K562 (cell line): ENCODE measurements at places on chromosomes 11 and 22. TPM values are rescaled to one million over a fixed set of nuclear protein-coding genes. Genes with fewer than 3 reads are reported as not detected.

GRCh38 chr22:20086763-20087162 is 6.7 kb downstream of the DGCR8 start:
- no peak for DNase-seq

DNA sequence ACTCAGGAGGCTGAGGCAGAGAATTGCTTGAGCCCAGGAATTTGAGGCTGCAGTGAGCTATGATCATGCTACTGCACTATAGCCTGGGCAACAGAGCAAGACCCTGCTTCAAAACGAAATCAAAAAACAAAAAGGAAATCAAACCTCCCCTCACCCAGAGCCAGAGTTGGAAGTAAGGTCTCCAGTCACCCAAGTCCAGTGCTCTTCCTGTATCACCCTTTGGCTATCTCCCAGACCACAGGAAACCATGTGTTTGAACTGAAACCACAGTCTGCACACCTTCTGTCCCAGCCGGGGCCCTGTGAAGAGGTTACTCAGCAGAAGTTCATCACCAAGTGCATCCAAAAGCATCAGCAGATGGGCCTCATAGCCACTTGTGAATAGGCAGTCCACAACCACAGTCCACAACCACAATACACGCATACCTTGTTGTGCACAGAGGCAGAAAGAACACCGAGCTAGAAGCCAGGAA is 4.6 kb downstream of the MYH9 start:
- no peak for DNase-seq

- DNase-seq, result no peak
Observed at GRCh38 chr11:46402957-46403902, 11.7 kb upstream of the CHRM4 start.

- no peak for DNase-seq
Observed at GRCh38 chr11:94815705-94816344, 47.7 kb downstream of the AMOTL1 start.

GRCh38 chr11:44818110-44818509 is 91.3 kb downstream of the TSPAN18 start:
- DNase-seq, result no peak

DNA sequence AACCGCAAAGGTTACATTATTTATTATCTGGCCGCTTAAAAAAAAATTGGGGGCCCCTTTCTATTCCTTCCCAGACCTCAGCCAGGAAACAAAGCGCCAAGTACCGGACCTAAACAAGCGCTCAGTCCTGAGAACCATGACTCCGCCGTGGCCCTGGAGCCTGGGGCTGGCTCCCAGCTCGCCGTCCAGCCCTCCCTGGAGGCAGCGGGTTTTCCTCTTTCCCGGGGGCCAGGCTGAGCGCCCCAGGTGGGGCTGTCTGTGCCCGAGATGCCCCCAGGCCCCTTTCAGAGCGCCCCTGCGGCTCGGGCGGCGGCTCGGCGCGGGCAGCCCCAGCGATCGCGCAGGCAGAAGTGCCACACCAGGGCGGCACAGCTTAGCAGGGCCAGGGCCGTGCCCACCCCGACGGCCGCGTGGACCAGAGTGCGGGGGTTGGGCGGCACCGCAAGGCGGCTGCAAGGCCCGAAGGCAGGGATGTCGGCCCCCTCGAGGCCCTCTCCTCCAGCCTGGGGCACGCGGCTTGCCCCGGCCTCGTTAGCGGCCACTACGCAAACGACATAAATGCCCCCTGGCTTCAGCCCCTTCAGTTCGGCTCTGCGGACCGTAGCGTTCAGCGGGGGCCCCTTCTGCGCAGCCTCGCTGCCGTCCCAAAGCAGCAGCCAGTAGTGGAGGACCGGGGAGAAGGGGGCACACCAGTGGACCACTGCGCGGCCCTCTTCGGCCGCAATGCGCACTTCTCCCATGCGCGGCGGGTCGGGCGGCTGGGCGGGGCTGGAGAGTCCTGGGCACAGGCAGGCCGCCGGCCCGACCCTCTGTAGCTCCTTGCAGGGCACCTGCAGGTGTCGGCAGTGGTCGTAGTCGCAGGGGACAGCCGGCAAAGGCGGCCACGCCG is 1.6 kb downstream of the LRRN4CL start:
- no peak for DNase-seq

- no peak for DNase-seq
Observed at GRCh38 chr11:76769645-76770586, 13.2 kb upstream of the TSKU start.

DNA sequence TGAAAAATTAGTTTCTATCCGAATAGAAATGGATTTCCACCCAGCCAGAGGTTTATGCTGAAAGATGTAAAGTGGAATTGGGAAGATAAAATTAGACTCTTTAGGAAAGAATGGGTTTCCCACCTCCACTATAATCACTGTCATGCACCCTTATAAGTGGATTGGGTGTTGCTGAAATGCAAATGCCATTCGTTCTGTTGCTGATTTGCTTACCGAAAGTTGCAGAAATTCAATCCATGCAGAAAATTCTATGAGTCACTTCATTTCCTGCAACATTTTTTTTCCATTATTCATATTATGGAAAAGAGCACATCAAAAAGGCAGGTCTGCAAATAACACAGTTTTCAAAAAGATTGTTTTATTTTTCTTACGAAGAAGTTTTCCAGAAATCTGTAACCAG is 65.6 kb downstream of the LDLRAD3 start:
- DNase-seq, result no peak

DNA sequence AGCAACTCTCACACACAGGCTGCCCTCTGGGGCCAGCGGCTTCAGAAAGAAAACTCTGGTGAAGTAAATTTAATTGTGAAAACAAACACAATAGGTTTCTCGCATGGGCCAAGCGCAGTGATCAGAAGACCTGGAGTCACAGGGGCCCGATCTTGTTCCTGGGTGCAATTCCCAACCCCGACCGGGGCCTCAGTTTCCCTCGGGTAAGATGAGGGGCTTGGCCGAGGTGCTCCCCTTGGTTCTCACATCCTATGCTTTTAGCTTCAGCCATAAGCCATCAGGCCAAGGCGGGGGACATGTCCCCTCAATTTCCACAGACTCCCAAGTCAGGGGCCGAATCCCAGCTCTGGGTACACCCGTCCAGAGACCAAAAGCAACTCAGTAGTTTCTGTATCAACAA is 11.5 kb downstream of the PHF21B start:
- DNase-seq, result no peak

DNA sequence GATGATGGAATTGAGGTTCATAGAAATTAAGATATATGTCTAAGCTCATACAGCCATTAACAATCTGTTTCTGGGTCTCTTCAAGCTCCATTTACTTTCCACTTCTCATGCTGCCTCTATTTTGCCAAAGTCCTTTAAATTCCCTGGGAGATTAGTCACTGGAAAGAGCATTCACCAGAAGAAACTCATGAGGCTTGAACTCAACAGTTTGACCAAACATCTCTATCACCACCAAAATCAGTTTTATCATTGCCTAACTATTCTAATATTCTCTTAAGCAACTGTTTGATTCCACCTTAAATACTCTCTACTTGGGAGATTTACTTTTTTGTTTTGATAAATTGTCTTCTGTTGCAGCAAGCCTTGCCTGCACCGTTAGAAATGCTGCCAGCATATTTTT is 881.3 kb downstream of the KCNA4 start:
- no peak for DNase-seq

DNA sequence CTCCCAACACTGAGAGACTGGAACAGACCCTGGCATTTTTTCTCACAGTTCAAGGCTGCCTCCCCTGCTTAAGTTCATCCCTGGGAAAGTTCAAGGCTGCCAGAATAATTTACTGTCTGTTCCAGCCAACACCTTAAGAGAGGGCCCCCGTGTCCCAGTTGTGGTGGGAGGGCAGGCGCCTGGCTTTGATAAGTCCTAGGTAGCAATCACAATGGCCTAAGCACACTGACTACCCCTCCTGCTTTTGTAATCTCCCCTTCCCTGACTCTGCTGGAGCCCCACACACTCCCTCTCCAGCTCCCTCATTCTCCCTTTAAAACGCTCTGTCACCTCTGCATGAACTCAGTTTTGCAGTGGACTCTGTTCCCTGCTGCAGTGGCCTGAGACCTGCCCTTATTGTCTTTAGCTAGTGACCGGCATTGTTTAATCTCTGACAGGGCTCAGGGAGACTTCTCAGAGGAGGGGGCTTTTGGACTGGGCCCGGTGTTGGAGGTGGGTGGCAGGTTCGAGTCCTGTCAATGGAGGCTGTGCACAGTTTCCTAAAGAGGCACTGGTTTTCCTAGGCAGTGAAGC is 507.2 kb downstream of the TBC1D22A start:
- DNase-seq, result no peak

DNA sequence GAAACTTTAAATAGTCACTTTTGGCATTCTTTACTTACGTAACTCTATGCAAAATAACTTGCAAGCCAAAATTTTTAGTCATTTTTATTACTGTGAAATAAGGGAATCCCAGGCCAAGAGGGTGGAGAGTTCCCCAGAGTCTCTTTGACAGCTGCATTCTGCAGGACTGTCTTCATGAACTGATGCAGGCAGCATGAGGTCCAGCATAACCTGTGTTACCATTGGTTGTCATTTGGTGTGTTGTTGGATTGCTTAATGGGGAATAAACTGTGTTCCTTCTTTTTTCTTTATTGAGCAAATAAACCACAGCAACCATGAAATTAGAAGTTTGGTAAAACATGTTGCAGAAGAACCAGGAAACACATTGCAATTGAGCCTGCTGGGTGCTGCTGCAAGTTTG is 24.6 kb downstream of the MMP27 start:
- DNase-seq, result no peak

- no peak for DNase-seq
Observed at GRCh38 chr11:99865951-99866350, 821.1 kb upstream of the ARHGAP42 start.

GRCh38 chr11:129374081-129374992 is 1.3 kb upstream of the BARX2 start:
- no peak for DNase-seq

DNA sequence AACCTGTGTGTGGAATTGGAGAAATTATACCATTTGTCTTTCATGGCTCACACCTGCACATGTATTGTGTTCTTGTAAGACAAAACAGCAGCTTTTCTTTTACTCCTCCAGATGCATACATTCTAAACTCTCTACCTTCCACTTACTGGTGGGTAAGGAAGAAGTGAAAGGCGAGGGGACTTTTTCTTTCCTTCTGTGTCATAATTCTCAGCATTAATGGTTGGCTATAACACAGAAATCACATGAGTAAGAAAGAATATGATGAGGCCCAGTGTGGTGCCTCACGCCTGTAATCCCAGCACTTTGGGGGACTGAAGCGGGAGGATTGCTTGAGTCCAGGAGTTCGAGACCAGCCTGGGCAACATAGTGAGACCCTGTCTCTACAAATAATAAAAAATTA is 57.8 kb upstream of the SHANK2 start:
- DNase-seq, result no peak

GRCh38 chr22:25236417-25236816 is 17.0 kb downstream of the CRYBB2 start:
- no peak for DNase-seq

GRCh38 chr11:76566811-76567210 is 103.7 kb downstream of the LRRC32 start:
- DNase-seq, result no peak

- no peak for DNase-seq
Observed at GRCh38 chr11:57419146-57419545, 7.8 kb downstream of the SLC43A3 start.

DNA sequence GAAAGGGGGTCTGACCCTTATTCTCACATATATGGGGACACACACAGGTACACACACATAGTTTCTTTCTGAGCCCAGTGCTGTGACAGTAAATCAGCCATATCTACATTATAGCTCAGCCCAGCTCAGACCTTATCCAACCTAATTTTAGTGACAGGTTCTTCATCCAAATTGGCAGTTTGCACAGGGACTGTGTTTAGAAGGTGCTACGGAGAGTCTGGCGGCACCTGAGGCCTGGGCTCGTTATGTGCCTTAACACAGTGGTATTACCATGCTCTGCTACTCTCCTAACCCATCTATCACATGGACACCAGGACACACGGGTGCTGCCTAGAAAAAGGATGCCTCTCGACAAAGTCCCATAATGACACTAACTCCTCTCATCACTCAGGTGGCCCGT is 109.3 kb downstream of the GALNT18 start:
- no peak for DNase-seq

GRCh38 chr11:79184285-79184684 is 256.5 kb downstream of the TENM4 start:
- DNase-seq, result no peak

GRCh38 chr11:114031967-114032320 is 27.6 kb upstream of the ZBTB16 start:
- no peak for DNase-seq

DNA sequence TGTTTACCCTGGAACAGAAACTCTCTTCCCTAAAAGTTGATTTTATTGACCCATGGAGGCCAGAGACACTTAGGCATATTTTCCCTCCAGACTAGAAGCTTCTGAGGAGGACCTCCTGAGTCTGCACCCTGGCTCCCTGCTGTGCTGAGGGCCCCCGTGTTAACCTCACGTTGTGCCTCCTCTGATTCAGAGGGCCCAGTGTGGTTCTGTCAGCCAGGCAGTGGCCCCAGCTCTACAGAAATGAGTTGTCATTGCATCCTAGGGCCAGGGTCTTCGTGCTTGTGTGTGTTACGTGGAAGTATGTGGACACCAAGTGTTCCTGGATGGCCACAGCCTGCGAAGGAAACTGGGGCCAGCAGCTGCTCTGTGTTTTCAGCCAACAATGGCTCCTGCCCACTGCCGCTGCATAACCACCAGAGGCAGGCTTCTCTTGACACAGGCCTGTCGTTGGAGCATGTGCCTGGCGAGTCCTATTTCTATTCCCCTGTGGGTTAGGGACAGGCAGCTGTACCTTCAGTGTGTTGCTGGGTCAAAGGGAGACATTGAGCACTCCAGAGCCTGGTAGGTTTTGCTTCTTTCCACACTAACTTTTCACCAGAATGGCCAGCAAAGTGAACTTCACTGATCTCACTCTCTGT is 44.5 kb downstream of the MED15 start:
- DNase-seq, result no peak

DNA sequence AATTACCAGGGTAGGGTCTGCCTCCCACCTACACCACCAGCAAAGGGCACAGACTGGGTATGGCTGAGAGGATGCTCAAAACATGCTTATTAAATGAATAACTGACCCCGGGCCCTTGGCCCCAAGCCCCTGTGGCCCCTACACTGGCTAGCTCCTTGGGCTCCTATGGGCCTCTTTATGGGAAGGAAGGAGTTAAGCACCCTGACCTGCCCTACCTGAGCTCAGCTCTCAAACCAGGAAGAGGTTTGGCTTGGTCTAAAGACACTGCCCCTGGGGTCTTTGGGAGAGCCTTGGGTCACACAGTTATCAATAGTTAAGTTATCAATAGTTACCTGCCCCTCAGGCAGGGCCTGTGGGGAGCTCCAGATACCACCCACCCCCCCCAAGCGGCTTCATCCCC is 1.2 kb downstream of the USH1C start:
- DNase-seq, result no peak

Gene HEPN1
- not detected in 2 replicates for total RNA-seq

Gene GANAB
- total RNA-seq, result 276 and 282 TPM in 2 replicates

Gene ROBO4
- total RNA-seq, result 0.04 TPM in 1 of 2 replicates, not detected in the other

Gene LRRC10B
- total RNA-seq, result not detected in 2 replicates

Gene LYVE1
- total RNA-seq, result 0.13 and 0.27 TPM in 2 replicates

Gene TRIM77
- not detected in 2 replicates for total RNA-seq

Gene NRGN
- 6.8 and 7.8 TPM in 2 replicates for total RNA-seq

Gene YAP1
- total RNA-seq, result 0.18 and 0.20 TPM in 2 replicates

Gene NAALAD2
- 0.09 and 0.13 TPM in 2 replicates for total RNA-seq

Gene SCN4B
- total RNA-seq, result not detected in 2 replicates

Gene GGTLC2
- total RNA-seq, result not detected in 2 replicates

Gene MS4A3
- 28.7 and 32.8 TPM in 2 replicates for total RNA-seq

Gene CLTCL1
- total RNA-seq, result 8.5 and 8.8 TPM in 2 replicates

Gene SSTR3
- not detected in 2 replicates for total RNA-seq

Gene ENTHD1
- total RNA-seq, result 0.20 and 0.22 TPM in 2 replicates

Gene BARX2
- not detected in 2 replicates for total RNA-seq
